ENCODE measurements at places on chromosomes 1 and 21.

- DNase-seq = no peak
Observed at GRCh38 chr1:161229896-161230295, 4.0 kb downstream of the TOMM40L start.

- no peak for DNase-seq
Observed at GRCh38 chr1:186793582-186793927, 35.2 kb upstream of the PLA2G4A start.

DNA sequence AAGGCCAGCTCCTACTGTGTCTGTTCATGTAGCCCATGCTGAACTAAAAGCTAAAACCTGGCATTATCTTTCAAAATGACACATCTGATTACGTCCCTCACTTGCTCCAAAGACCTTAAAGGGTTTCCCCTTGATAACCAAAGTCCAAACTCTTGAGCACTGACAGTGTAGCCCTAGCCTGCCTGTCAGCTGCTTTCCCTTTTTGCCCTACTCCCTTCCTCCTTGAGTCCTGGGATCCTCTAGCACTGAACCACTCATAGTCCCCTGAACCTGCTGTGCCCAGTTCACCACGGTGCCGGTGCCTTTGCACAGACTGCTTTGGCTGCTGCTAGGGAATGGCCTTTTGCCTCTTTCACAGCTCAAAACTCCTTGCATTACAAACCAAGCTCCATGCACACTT lies 67.5 kb downstream of the PLXNA2 start:
- DNase-seq = no peak

DNA sequence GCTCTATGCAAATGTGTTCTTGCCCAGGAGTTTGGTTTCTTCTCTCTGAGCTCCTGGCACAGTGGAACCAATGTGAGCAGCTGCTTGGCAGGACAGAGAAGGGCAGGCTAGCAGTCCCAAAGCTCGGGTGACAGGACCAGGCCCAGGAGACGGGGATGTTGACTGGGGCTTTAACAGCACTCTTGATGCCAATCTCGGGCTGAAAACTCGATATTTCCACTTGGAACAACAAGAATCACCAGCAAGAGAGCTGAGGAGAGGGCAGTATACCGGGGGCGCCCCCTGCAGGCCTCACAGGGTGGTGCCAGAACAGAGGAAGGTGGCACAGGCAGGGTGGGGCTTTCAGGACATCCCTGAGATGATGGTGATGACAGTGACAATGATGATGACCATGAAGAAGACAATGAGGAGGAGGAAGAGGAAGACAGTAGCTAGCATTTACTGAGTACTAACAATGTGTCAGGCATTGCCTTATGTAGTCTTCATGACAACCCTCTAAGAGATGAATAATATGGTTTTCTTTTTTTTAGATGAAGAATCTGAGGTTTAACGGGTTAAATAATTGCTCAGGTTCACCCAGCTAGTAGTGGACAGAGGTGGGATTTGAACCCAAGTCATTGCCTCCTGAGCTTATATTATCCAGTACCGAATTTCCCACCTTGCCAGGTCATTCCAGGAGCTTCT lies 2.7 kb upstream of the KCNJ9 start:
- DNase-seq = no peak

GRCh38 chr21:23955135-23955843 lies 1652.0 kb downstream of the MRPL39 start:
- DNase-seq = no peak

- no peak for DNase-seq
Observed at GRCh38 chr1:245656189-245656717, 501.5 kb downstream of the KIF26B start.

DNA sequence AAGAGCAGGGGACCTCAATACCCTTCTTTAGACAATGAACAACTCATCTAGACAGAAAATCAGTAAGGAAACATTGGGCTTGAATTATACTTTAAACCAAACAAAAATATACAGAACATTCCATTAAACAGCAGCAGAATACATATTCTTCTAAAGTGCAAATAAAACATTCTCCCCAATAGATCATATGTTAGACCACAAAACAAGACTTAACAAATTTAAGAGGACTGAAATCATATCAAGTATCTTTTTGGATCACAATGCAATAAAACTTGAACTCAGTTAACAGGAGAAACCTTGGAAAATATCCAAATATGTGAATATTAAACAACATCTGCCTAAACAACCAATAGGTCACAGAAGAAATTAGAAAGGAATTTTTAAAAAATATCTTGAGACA lies 47.7 kb upstream of the HP1BP3 start:
- DNase-seq = no peak

DNA sequence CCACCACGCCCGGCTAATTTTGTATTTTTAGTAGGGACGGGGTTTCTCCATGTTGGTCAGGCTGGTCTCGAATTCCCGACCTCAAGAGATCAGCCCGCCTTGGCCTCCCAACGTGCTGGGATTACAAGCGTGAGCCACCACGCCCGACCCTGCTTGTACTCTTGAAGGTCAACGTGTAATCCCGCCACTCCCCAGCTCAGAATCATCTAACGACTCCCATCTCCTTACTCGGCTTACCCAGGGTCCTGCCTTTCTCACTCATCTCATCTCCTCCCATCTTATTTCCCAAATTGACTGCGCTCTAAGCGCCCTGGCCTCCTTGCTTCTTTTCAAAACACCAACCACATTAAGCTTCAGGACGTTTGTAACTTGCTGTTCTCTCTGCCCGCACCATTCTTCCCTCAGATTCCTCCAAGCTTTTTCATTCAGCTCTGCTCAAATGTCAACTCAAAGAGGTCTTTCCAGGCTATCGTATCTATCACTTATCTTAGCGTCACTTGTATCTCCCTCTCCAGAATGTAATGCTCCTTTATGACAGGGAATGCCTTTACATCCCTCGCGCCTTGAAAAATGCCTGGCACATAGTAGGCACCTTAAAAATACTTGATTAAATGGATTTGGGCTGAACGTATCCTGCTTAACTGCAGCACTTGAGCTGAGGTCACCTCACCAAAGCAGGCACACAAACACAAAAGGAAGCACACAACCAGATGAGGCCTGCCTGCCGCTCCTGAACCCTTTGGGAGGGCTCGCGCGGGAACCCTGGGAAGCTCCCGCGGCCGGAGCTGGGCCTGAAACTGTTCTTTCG lies 1.4 kb upstream of the USP1 start:
- DNase-seq = peak; percentile 68

DNA sequence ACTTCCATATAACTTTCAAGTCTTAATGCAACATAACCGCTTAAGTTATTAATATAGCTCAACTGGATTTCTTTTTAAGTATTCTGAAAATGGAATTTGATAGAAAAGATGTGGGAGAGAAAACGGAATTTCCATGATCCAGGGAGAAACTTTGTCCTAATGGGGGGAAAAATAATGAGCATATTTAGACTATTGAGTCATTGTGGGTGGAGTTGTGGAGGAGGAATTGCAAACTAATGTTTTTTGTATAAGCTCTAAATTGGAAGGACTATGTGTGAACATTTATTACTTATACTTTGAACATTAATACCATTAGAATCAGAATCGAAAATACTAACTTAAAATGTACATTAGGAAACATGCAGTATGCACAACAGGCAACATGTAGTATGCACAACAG lies 159.9 kb upstream of the NEGR1 start:
- DNase-seq = no peak

- peak; percentile 79 for DNase-seq
Observed at GRCh38 chr1:27341525-27342252, at the start of gene SYTL1. Gene SYTL1 (plus strand): TSS chr1:27342022. CDS start chr1:27345335, 3,313 bp downstream.

DNA sequence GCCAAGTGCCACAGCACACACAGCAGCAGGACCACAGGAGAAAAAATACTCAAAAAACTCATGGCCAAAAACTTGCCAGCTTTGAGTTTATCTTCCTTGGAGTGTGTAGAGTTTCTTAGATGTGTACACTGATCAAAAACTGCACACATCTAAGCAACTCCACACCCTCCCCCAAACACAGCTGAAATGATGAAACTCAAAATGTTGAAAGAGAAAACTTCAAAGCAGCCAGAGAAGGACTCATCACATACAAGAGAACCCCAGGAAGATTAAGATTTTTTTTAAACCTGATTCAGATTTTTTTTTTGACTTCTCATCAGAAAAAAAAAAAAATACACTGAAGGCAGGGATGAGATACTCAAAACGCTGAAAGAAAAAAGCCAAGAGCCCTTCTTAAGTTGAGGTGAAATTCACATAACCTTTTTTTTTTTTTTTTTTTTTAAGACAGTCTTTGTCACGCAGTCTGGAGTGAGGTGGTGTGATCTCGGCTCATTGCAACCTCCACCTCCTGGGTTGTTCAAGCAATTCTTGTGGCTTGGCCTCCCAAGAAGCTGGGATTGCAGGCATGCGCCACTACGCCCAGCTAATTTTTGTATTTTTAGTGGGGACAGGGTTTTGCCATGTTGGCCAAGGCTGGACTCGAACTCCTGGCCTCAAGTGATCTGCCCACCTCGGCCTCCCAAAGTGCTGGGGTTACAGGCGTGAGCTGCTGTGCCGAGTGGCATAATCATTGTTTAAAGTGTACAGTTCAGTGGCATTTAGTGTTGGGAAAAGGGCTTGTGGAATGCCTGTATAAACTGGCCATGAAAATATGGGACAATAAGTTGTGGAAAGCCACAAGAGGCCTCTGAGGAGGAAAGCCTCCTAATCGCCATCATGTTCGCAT lies 20.9 kb upstream of the PDXK start:
- DNase-seq = no peak

- no peak for DNase-seq
Observed at GRCh38 chr1:24093732-24094131, 18.2 kb downstream of the MYOM3 start.

GRCh38 chr1:171595324-171595723 lies 26.7 kb upstream of the MYOCOS start:
- no peak for DNase-seq

- no peak for DNase-seq
Observed at GRCh38 chr1:168236836-168237611, 11.2 kb downstream of the SFT2D2 start.

GRCh38 chr1:223363057-223363855 lies 720 bp downstream of the SUSD4 start:
- DNase-seq = peak; percentile 40

GRCh38 chr1:14572861-14573260 lies 25.6 kb upstream of the KAZN start:
- no peak for DNase-seq
